ENCODE measurements at places on chromosomes 3 and 15.

DNA sequence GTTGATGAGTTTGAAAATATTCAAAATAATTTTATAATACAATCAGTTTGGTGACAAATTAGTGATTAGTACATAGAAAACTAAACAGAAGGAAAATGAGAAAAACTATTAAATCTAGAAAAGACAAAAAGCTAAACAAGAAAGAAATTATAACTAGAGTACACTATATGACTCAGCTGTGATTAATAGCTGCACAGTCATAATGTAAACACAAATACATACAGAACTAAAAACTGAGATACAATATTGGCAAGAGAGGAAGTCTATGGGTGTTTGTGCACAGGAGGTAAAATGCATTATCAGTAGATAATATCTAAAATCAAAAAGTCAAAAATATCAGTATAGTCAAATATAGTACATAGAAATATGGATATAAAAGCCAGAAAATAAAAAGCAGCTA, 80.7 kb upstream of the PCSK6 start:
- DNase-seq, result no peak

- no peak for DNase-seq
Measured at GRCh38 chr3:147356145-147356908, 50.0 kb downstream of the ZIC4 start.

- DNase-seq, result no peak
Measured at GRCh38 chr15:100765467-100766241, 114.0 kb upstream of the ALDH1A3 start.

GRCh38 chr3:161800985-161801559, 304.5 kb downstream of the OTOL1 start:
- no peak for DNase-seq

- peak; percentile 78 for DNase-seq
Measured at GRCh38 chr3:181694805-181695660, 16.7 kb upstream of the SOX2 start.

- DNase-seq, result no peak
Measured at GRCh38 chr3:128415773-128416577, 50.7 kb downstream of the DNAJB8 start.

GRCh38 chr3:37856381-37856780, 5.3 kb upstream of the CTDSPL start:
- no peak for DNase-seq

DNA sequence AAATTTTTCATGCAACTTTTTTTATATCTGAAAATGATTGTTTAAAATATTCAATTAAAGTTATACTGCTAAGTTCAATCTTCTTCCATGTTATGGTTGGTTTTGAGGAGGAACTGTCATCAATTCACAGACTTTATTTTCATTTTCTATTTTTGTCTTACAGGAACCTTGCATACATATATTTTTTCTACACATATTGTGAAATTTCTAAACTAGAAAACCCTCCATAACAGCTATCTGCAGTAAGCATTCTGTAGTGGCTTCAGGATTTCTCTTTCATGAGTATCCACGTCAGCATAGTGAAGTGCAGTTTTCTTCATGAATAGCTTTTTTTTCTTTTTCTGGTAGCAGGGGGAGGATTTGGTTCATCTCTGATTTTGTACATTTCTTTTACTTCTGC, 48.2 kb downstream of the ATR start:
- DNase-seq, result no peak

DNA sequence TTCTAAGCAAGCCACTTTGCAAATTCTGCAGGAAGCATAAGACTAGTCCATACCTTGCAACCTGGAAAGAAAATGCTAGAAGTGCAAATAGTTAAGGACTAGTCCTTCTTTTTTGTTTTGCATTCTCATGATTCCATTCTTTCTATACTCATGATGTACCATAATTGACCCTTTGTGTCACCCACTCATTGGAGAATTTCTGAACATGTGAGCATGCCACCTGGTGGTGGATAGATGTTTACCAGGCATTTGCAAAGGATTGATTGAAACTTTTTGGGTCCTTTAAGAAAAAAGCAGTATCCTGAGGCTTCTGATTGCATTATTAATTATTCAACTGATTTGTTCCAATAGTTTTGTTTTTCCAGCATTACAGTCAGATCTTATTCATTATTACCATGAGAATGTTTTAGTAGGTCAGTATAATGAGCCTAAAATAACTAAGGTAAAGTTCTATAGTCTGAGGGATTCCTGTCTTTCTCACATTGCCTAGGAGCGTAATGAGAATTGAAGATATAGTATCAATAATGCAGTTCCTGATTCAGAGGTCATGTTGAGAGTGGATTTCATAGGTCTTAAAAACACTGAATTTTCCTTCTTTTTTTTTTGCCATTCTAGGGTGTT, 20.2 kb upstream of the DIPK2A start:
- DNase-seq, result peak; percentile 52

DNA sequence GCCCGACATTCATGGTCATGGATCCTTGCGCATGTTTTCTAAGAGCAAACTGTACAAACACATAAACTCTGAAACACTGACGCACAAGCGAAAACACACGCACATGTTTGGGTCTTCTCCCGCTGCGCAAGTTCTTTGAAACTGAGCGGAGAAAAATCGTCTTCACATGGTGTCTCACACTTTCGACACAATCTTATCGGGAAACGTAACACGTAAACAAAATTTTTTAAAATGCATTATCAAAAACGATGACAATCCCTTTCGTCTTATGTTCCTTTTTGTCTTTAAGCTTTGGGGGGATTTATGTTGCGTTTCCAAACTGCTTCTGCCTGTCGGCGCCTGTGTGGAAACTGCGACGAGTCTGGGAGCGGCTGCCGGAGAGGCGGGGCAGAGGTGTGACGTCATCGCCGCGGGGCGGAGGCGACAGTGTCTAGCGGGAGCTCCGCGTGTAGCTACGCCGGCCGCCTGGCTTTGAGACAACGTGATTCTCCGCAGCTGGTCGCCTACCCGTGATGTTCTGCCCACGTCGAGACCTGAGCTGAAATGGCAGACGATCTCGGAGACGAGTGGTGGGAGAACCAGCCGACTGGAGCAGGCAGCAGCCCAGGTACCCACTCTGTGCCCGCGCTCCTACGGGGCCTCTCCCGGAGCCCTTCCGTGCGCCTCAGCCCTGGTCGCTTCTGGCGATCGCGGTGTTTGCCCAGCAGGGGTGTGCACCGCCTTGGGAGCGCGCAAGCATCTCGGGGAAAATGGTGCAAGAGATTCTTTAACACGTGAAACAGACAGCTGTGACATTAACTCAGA, at the start of gene CMSS1:
CMSS1 (plus strand) TSS at position 426 of the 804 bp plus-strand sequence.
- DNase-seq, result peak; percentile 97

- peak; percentile 9 for DNase-seq
Measured at GRCh38 chr3:45712434-45713110, 23.4 kb downstream of the SACM1L start.

DNA sequence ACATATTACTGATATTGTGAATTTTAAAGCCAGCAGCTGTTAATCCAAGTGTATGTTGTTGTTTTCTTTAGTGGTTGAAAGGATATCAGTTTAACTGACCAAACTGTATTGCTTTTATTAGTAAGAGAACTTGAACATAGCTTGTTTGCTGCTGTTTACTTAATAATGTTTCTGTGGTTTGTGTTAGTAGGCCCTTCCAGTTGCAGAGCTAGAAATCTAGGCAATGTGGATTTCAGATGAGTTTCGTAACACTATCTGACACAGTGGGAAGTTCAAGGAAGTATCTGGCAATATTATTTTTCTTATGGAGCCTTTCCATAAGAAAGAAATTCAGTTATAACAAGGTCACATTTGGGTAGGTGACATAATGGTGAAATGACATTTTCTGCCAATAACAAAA, 18.5 kb downstream of the ZNF609 start:
- DNase-seq, result no peak

DNA sequence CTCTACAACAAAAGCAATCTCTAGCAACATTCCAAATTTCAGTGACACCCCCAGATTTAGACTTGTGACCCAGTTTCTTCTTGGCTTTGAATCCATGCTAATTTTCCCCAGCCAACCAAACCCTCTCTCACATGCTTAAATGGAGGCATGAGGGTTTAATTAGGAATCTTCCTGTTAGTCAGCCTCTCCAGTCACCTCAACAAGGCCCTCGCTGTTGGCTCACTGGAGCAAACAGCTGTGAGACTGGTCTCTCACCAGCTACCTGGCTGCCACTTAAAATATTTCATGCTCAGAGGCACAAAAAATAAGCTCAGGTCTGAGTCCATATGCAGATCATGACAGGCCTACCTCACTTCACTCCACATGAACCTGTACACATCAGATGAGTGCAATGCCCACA, 630.4 kb upstream of the ADAMTS9 start:
- no peak for DNase-seq

- DNase-seq, result peak; percentile 90
Measured at GRCh38 chr15:71093054-71094024, 21.9 kb upstream of the THSD4 start.

DNA sequence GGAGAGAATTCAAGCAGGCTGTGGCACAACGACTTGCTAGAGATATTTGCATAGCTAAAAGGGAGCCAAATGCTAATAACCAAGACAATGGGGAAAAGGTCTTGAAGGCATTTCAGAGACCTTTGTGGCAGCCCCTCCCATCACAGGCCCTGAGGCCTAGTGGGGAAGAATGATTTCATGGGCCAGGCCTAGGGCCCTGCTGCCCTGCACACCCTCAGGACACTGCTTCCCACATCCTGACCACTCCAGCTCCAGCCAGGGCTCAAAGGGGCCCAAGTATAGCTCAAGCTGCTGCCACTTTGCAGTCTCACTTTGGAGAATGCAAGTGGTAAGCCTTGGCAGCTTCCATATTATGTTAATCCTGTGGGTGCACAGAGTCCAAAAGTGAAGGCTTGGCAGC, 21.5 kb upstream of the PTPN23 start:
- DNase-seq, result no peak

DNA sequence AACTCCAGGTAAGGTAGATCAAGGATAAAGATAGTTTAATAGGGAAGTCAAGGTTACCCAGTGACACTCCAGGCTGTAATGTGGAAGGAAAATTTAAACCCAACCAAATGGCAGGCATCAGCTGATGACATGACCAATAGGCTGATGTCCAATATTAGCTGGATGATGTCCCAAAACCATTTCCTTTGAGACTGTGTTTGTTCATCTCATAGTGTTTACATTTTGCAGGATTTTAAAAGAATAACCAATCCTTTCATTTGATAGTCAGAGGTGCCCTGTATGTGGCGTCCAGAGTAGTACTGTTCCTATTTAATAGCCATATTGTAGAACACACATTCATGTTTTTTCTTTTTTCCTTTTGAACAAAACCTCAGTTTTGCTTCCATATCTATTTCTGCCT, 23.3 kb upstream of the TMEM158 start:
- no peak for DNase-seq

DNA sequence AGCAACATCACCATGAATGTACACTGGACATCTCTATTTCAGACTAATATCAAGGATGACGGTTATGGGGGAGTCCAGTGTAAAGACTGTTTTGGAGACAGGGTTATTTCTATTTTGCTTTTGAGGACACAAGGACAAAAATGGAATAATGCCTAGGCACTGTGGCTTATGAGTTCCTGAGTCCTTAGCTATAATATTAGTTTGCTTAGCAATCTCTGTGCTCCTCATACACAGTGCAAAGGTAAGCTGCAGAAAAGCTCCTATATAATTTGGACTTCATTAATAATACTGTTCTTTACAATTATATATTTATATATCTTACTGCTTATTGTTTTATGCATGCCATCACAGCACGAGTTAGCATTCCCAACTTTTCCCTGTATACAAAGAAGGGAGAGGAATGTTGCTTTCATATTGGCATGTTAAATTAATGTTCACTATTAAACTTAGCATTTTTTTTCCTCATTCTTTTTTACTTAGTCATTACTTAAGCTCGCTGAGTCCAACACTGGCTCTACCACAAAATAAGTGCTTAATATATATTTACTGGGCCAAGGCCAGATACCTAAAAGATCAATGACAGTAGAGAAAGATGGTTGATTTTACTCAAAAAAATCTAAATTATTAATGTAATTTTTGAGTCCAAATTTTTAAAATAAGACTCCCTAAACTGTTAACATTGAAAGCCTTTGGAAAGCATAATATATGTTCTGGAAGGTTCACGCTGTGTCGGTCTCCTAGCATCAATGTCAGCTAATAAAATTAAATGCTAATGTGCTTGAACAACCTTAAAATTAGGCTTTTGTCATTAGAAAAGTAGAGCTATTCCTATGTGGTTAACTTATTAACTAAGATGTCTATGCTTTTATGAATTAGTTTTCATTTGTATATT, 13.8 kb downstream of the THBS1 start:
- DNase-seq, result peak; percentile 26

- peak; percentile 39 for DNase-seq
Measured at GRCh38 chr3:72694398-72694797, 153.8 kb downstream of the SHQ1 start.

DNA sequence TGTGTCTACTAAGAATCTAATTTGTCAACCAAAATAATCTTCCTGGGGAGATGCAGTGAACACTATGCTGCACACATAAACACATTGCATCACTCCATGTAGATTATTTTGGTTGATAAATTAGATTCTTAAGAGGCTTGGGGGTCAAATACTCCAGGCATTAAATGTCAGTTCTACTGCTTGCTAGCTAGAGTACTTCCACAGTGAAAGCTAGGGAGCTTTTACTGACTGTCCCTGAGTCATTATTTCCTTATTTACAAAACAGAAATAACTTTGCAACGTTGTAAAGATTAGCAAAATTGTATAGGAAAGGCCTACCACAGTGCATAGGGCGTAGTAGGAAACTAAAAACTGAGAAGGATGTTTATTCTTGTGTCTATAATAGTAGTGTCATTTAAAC, 12.9 kb upstream of the TMC3 start:
- no peak for DNase-seq

DNA sequence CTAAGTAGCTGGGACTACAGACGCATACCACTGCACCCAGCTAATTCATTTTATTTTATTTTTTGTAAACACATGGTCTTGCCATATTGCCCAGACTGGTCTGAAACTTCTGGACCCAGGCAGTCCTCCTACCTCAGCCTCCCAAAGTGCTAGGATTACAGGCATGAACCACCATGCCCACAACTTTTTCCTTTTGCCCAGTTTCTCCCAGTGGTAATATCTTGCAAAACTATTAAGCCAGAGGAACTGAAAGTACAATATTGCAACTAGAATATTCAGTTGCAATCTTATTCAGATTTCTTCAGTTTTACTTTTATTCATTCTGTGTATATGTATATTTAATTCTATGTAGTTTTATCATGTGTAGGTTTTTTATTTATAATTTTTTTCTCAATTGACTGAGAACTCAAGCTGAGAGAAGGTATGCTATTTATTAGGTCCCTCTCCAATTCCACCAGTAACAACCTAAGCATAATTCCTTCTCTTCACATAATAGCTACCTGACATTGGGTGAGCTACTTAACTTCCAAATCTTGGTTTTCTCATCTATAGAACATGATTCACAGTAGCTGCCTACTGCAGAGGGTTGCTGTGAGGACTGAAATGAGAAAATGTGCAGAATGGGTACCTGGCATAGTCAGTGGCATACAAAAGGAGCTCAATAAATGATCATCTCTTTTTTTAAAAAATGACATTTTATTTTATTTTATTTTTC, 30.8 kb downstream of the KLHL18 start:
- DNase-seq, result no peak

GRCh38 chr3:69914395-69914794, 85.1 kb upstream of the SAMMSON start:
- DNase-seq, result no peak
